ENCODE measurements at places on chromosomes 1 and 21.

DNA sequence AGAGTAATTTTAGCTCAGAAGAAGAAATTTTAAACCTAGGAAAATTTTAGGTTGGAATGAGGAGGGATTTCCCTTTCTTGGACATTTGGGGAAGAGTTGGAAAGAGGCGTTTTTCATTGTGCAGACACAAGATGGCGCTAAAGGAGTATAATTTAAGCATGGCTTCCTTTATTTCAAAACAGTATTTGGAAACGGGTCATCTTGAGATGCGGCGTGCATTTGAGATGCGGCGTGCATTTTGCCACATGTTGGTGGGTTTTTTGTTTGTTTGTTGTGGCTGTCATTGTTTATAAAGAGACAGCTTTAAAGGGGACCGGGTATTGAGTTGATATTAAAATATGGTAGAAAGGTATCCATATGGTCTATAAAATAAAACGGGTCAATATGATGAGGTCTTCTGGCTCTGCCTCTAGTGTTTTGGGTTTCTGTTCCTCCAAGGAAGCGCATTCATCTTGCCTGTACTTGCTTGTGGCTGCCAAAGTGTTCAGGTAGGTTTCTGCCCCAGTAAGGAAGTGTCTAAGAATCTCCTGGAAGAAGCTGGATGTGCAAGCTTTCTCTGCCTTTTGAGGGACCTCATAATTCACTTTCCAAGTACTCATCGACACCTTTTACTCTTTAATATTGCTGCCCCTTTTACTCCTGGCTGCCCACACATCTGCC, 210.3 kb downstream of the SLC35F3 start:
- peak; percentile 27 for DNase-seq

DNA sequence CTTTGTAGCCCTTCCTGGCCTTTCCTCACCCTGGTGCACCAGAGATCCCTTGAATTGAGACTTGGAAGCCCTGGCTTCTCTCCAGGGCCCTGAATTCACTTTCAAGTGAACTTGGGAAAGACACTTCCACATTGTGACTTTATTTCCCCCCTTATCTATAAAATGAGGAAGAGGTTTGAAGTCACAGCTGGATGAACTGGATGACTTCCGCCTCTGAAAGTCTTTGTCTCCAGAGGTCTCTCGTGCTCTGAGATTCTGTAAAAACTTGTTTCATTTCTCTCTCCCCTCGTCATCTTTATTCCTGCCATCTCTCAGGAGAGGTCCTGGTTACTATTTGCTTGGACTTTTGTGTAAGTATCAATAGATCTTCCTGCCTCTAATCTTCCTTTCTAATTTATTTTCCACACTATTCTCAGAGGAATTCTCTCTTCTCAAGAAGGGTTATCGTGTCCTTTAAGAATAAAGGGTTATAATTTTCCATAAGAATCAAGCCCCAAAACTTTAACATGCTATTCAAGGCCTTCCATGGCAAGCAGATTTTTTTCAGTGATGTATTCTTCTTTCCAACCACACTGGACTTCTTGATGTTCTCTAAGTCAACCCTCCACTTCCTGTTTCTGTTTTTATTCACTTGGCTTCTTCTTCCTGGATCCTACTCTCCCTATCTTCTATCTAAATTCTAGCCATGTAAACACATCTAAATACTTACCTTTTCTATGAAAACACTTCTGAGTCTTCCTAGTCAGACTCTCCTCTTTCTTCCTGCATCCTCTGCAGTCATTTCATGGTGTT, 6.5 kb upstream of the RPTN start:
- DNase-seq: no peak

DNA sequence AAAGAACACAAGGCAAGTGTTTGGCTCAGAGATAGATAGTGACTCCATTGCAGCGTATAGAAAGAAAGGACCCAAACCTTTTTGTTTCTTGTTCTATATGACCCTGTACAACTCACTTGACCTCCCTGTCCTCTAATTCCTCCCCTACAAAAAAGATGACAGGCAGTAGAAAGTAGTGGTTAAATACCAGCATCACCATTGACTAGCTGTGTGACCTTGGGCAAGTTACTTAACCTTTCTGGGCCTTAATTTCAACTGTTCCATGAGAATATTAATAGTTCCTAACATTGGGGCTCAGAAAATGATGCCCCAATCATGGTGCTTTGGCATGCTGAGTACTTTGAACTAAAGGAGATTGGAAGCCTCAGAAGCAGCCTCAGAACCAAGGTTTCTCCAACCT, 46.7 kb upstream of the MAN1A2 start:
- no peak for DNase-seq

DNA sequence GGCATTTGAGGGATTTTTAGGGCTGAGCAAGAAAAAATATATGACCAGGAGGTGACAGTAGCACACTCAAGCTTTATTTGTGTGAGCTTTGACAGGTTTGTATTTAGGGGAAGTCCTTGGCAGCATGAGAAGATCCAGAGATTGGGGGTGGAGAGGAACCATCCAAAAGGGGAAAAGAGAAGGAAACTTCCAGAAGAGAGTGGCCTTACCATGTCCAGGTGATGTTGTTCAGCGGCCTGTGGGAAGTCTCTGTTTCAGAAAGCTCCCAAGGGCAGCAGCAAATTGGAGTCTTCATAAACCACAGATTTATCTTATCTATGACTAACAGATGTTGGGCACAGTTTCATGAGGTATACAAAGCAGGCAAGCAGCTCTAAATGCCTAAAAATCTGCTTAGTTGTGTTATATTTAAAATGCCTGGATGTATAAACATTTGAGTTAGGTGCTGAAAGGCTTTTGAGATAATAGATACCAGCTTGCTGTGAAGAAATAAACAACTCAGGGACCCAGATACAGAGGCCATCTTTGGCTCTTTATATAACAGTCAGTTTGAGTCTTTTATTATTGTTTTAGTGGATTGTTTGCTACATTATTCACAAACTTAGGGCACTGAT, 21.2 kb upstream of the ADAR start:
- no peak for DNase-seq

GRCh38 chr1:1304331-1305299, 3.1 kb downstream of the ACAP3 start:
- no peak for DNase-seq

DNA sequence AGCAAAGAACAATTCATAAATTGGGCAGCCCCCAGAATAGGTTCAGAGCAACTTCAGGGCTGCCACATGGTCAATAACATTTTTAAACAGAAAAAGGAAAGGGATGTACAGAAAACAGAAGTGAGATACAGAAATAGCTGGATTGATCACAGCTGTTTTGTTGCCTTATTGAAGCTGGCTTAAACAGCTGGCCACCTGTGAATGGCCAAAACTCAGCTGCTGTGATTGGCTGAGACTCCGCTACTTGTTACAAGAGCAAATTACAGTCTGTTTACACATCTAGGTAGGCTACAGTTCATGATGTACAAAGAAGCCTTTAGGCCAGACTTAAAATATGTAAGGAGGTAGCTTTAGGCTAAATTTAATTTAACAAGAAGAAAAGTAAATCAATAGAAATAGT, 11.6 kb upstream of the IFNAR1 start:
- DNase-seq: no peak

- DNase-seq: no peak
Measured at GRCh38 chr1:84376000-84376910, 22.0 kb upstream of the DNASE2B start.

- no peak for DNase-seq
Measured at GRCh38 chr1:153978274-153978909, 918 bp upstream of the JTB start.

- no peak for DNase-seq
Measured at GRCh38 chr1:150748878-150749719, 16.5 kb downstream of the CTSS start.

Data from CD4-positive, alpha-beta T cell treated with Interleukin-2 at 100 ng/mL for 4 hours (primary cell).